ENCODE measurements at places on chromosomes 6 and 20.

DNA sequence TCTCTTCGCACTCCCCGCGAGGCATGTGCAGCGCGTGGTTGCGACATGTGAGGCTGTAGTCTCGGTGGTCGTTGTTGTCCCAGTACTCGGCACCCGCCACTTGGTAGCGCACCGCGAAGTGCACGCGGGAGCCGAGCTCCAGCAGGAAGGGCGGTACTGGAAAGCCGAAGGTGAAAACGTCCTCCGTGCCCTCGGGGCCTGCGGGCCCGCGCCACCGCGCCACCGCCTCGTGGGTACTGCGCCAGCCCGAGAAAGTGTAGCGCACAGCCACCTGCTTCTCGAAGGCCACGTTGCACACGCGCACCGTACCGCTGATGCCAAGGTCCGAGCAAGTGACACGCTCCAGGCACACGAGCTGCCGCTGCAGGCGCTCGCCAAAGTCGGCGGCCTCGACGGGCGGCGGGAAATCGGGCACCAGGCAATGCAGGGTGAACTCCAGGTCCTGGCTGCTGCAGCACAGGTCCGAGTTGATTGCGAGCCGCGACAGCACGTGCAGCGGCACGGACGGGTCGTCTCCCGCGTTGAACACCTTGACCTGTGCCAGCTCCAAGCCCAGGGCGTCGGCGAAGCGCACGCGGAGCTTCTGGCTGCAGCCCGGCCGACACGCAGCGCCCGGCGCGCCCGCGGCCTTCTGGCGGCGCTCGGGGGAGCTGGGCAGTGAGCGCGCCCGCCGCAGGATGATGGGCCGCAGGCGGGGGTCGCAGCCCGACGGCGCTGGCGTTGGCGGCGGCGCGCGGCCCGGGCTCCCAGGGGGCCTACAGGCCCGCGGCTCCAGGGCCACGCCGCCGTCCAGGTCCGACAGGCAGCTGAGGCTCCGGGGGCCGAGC, 840 bp downstream of the PPP1R3D start:
- no peak for DNase-seq

DNA sequence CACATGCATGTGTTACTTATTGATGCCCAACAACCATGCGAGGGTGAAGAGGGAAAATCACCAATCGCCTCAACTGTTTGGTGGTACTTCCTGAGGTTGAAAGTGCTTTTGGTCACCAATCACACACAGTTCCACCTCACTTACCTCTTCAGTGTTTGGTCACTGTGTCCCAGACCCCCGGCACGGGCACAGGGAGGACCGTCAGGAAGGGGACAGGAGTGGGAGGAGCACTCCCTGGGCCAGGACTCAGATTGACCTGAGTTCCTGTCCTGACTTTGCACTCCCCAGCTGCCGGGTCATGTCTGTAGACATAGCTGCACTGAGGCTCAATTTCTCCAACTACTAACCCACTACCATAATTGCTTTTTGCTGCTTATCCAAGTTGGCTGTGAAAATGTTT, 74.2 kb upstream of the PBOV1 start:
- no peak for DNase-seq

DNA sequence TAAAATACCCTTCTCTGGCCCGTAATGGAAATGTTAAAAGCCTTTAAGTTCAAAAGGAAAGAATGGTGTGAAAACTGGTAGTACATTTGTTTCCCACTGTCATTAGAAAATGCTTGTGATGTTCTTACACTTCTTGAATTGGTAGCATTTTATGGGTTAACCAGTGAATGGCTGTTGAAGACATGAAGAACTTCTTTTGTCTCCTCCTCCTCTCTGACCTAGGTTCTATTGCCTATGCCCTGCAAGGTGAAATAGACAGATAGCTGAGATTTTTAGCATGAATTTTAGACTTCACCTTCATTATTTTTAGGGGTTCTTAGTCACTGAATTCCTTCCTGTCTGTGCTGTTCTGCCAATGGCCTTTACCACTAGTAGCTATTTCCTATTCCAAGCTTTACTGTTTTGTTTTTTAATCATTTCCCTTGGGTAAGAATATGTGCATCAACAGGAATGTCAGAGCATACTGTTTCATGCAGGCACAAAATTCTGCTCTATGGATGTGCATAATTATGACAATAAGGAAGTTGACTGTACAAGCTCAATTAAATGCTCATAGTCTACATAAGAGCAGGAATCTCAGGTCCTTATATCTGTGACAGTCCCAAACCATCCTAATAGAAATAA, 4.9 kb downstream of the TNFAIP3 start:
- DNase-seq = no peak

DNA sequence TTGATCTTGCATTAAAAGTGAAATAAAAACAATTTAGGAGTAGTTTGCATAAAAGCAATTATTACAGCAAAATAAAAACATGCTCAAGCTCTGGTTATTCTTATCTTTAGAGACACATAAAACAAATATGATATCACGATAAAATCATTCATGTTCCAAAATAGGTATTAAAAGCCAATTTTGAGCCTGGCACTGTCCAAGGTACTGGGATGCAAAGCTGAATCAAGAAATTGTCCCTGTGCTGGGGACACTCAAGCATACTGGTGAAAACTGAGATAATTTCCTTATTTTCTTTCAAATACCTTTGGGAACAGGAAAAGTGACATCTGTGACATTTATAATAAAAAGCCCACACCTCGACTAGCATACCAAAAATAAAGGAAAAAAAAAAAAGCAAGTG, 931 bp upstream of the MTCL3 start:
- no peak for DNase-seq

- DNase-seq = no peak
These were observed 11.3 kb downstream of the NPEPL1 start for GRCh38 chr20:58703765-58704371.

All from bone marrow (tissue), 2 donors.